ENCODE measurements at places on chromosomes 3 and 15.

GRCh38 chr15:62658498-62658897 lies 384.0 kb upstream of the TPM1 start:
- DNase-seq, result no peak

GRCh38 chr3:56055546-56055945 lies 412.7 kb downstream of the ERC2 start:
- DNase-seq, result peak; percentile 20

- no peak for DNase-seq
These were observed 374.1 kb upstream of the RBMS3 start for GRCh38 chr3:28906561-28907310.

DNA sequence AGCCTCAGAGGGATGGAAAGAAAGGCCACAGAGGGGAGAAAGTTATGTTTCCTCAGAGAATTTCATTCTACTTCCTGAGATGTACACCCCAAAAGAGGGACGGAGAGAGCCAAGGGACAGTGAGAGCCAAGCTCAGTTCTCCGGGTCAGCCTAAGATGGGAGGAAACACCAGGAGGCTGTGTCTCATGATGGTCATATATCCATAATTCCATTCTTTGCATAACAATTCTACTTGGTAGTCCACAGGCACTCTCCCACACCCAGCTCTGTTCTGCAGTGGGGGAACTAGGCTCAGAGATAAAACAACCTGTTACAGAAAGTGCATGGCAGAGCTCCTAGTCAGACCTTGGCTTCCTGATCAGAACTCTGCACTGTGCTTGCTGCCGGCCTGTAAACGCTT lies 54.4 kb downstream of the WDR76 start:
- no peak for DNase-seq

- DNase-seq, result peak; percentile 91
These were observed 13.1 kb upstream of the PLA2G4D start for GRCh38 chr15:42107473-42107872.

GRCh38 chr3:126573492-126574117 lies 14.9 kb upstream of the C3orf22 start:
- no peak for DNase-seq

DNA sequence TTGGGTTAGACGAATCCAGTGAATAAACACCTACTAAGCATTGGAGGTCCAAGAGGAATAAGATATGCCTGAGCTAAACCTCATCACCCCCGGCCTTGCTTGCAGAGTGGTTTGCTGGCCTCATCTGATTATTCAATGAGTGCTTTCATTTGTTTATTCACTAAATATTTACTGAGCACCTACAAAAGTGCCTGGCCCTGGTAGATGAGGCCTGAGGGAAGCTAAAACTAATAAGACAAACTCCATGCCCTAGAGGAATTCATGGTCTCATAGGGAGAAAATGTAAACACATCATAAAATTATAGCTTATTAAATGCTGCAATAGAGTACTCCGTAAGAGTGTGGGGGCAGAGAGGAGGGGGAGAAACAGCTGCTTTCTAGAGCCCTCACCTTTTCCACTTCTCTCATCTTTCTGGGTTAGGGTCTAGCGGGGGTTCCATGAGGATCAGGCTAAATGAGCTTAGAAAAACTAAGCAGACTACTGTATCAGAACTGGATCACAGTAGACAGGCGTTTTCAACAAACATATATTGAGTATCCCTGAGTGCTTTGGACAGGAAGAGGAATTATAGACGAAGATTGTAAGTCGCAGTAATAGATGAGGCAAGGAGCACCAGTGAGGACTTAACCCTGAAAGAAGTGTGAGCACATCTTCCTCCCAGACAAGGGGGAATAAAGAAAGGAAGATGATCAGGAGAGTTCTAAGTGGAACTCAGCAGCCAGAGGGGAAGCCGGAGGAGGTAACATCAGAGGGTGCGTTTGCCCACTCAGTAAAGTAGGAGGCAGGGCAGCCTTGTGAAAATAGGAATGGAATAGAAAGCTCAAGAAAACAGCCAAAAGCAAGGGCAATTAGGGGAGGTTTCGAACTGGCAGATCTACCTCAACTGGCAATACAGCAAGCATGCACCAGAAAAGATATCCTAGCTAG lies 31.5 kb upstream of the LAMP3 start:
- no peak for DNase-seq

DNA sequence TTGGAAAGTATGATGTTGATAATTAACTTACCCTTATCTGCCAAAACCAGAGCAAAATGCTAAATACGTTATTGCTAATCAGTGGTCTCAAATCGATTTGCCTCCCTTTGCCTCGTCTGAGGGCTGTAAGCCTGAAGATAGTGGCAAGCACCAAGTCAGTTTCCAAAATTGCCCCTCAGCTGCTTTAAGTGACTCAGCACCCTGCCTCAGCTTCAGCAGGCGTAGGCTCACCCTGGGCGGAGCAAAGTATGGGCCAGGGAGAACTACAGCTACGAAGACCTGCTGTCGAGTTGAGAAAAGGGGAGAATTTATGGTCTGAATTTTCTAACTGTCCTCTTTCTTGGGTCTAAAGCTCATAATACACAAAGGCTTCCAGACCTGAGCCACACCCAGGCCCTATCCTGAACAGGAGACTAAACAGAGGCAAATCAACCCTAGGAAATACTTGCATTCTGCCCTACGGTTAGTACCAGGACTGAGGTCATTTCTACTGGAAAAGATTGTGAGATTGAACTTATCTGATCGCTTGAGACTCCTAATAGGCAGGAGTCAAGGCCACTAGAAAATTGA lies 59.7 kb downstream of the DCUN1D1 start:
- DNase-seq, result no peak

GRCh38 chr15:60795889-60796288 lies 316.9 kb upstream of the ICE2 start:
- DNase-seq, result no peak

DNA sequence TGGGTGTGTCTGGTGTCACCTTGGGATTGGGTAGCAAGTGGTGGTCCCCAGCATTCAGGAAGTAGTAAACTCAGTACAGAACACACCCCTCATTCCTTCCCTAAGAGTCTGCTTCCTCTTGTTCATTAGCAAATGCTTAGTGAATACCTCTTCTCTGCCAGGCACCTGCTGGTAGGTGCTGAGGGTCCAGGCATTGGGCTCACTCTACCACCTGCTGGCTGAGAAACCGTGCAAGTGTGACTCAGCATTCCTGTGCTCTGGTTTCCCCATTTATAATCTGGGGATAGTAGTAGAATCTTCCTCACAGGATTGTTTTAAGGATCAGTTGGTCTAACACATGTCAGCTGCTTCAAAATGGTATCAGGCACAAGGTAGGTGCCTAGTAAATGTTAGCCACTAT lies 4.8 kb downstream of the SHF start:
- no peak for DNase-seq

- no peak for DNase-seq
These were observed 18.7 kb downstream of the PDE8A start for GRCh38 chr15:85000189-85000864.

Measured in NCI-H2171 treated with DMSO at 0.1 percent for 48 hours (cell line).